ENCODE measurements at places on chromosomes 5 and 9.

- no peak for DNase-seq
Measured at GRCh38 chr5:124669956-124670721, 76.3 kb downstream of the ZNF608 start.

GRCh38 chr9:4167728-4168127 is 132.1 kb downstream of the GLIS3 start:
- DNase-seq = no peak

DNA sequence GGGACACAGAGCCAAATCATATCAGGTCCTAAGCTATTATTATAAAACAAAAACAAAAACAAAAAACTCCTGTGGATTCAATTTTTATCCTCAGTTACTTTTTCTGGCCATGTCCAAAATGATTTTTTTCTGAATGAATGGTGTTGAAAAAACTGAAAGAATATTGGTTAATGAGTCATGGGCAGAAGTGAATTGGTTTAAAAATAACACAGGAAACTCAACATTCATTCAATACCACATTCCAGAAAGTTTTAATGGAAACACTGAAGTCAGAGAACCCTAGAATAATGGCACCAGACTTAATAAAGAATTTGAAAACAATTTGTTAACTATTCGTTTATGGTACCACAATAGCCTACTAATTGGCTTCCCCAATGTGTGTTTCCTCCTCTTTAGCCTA is 102.4 kb upstream of the CDH9 start:
- no peak for DNase-seq

DNA sequence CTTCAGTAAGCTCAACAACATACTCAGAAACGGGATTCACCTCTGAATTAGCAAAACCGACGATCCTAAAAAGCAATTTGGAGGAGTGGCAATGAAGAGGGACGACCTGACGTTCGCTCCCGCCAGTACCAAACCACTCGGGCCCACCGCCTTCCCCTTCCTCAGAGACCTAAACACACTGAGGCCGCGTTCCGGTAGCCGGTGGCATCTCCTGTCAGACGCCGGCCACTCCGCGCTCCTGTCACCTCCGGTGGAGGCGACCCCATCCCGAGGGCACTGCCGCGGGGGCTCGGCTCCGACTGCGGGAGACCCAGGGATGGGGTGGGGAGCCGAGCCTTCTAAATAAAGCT is 617 bp downstream of the PPP6C start:
- no peak for DNase-seq

GRCh38 chr5:15320871-15321270 is 179.1 kb upstream of the FBXL7 start:
- no peak for DNase-seq

DNA sequence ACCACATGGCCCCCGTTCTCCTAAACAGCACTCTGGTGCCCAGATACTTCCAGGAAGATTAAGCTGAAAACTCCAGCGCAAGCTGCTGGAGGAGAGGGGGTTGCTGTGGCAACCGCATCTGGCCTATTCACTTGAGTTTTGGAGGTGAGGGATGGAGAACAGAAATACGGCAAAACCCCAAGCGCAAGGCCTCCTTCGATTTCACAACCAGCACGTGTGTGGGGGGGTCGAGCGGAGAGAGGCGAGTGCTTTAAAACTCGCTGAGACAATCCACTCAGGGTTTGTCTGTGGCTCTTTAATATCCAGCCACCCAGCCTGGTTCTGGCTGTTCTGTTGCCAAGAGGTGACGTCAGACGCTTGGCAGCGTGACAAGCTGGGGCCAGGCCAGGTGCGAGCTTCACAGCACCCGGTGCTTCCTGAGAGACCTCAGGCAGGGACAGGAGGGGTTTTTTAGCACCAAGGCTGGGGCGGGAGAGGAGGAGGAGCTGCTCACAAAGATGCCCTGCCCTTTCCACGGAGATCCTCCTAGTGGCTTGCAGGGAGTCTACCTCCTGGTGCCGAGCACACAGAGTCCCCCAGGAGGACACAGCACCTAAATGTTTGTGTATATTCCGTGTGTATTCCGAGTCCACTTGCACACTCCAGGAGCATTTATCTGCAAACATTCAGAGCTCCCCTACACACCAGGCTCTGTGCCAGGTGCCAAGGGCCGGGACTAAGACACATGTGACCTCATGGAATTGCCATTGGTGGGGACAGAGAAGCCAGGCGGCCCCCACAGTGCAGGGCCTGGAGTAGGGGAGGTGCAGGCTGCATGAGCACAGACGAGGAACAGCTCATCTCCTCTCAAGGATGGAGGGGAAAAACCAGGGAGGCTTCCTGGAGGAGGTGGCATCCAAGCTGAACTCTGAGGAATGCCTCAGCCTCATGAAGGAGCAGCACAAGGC is 194.6 kb downstream of the OLFM1 start:
- DNase-seq = peak; percentile 76

GRCh38 chr5:120354126-120354525 is 110.0 kb upstream of the PRR16 start:
- no peak for DNase-seq

GRCh38 chr9:107228496-107229039 is 54.5 kb upstream of the RAD23B start:
- DNase-seq = no peak

- DNase-seq = no peak
Measured at GRCh38 chr5:121919046-121919445, 42.7 kb upstream of the SRFBP1 start.

- no peak for DNase-seq
Measured at GRCh38 chr9:78590068-78590467, 293.1 kb downstream of the PSAT1 start.

DNA sequence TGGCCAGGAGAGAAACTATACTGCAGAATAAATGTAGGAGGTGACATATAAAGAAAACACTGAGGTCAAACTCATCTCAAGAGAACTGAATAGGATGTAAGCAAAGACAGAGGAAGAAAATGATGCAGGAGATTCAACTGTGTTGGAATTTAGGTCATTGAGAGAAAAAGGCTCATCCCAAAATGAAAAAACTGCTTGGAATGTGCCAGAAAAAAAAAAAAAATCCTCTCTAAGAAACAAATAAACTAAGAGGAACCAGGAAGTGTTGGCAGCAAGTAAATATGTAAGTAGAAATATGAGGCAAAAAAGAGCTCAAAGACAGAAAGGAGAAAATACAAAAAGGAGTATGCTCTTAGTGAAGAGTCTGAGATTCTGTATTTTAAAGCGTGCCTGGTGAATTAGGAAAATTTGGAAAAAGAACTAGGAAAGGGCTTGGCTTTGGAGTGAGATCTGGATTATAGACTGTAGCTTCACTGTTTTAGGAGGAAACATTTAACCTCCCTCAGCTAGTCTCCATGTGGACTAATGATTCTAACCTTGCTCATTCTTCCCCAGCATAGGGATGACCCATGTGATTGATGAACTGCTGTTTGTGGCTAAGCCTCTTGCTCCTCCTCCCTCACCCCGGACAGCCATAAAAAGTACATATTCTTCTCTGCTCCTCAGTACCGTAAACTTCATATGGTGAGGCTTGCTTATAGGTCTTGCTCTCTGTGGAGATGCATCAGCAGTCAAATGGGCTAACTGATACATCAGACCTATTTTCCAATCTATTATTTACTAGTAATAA is 185.6 kb upstream of the POU5F2 start:
- no peak for DNase-seq

DNA sequence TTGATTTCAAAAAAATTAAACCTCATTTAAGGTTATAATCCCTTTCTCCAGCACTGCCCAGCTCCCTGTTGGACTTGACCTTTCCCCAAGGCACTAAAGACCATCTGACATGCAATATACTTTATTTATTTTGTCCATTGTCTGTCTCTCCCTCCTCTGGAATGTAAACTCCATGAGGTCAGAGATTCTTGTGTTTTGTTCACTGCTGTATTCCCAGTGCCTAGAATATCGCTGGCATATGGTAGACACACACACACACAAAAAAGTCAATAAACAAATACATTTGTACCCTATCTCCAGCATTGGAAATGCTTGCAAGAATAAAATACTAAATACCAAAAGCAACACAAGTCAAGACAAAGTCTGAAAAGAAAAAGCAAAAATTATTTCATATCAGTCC is 17.3 kb upstream of the ARSB start:
- DNase-seq = no peak

DNA sequence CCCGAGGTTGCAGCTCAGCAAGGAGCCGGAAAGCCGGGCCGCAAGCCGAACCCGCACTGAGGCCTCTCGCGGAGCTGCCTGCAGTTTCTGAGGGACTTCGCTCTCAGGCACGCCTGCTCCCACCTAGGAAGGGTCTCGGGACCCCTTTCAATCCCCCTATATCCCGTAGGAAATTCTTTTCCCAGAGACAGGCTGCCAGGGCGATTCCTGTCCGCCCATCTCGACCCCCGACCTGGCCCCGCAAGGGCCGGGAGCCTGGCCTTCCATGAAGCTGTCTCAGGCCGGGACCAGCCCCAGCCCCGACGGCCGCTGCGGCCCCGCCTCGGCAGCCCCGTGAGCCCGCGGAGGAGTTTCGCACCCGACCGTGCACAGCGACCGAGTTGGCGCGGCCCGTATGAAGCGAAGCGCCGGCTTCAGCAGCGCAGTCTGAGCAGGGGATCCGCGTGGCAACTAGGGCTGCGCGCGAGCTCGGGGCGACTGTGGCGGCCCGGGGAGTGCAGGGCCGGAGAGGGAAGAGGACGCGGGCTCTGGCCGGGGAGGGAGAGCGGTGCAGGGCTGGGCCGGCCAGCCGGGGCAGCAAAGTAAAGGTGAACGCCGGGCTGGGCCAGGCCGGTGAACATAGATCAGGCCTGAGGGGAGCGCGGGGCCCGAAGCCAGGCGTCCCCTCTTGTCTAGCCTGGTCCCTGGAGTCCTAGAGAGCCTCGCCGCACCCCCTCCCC is 977 bp upstream of the PRDM12 start:
- DNase-seq = no peak

DNA sequence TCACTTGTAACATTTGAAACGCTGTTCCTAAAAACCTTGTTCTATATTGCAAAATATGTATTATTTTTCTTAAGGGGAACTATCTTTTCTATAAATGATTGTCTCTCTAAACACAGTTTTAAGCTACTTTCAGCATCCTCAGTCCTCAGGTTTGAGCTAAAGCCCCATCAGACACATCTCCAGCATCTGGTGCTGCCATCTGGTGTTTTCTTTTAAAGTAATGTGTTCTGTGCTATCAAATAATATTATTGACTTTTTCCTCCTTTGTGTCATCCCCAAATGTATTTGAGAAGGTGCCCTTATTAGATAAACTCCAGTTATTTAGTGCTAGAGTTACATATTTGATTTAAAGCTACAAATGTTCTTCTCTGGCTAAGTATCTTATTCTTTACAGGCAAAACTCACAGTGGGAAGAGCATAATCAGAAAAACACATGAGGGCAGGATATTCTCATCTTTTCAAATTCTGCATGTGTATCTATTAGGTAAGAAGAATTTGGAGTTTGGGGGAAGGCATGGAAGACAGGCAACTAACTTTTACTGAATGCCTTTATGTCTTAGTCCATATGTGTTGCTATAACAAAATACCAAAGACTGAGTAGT is 27.5 kb downstream of the ZNF474 start:
- no peak for DNase-seq

DNA sequence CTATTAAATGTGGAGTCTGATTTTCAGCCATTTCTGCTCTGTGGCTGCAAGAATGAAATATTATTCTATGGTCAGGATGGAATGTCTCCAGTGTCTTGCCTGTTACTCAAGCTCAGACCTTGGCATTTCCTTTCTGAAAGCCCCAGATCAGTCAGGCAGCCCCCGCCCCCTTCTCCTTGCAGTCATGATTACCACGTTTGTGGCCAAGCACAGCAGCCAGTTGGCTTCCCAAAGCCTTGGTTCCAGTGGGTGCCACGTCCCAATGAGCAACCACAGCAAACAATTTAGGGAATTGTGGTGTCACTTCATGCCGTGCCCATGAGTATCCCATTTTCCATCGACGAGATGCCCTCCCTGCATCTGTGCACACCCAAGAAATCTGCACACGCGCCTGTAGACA is 9.7 kb upstream of the OBP2A start:
- DNase-seq = no peak

- no peak for DNase-seq
Measured at GRCh38 chr5:128262911-128263310, 179.3 kb downstream of the SLC12A2 start.

DNA sequence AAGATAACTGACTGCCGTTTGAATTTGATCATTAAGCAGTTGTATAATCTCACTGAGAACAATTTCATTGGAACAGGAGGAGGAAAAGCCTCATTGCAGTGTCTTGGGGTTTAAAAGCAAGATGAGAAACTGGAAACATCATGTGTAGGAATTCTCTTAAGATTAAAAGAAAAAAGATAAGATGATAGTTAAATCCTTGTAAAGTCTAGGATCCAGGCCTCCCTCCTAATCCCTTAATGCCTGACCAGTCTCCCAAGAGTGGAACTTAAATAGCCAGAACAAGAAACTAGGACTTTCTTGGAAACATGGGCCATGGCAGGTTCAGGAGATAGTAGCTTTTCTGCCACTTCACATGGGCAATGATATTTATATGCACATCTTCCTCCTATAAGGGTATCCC is 37.0 kb upstream of the LRRC19 start:
- no peak for DNase-seq

- no peak for DNase-seq
Measured at GRCh38 chr5:35908814-35909213, 29.6 kb downstream of the CAPSL start.

DNA sequence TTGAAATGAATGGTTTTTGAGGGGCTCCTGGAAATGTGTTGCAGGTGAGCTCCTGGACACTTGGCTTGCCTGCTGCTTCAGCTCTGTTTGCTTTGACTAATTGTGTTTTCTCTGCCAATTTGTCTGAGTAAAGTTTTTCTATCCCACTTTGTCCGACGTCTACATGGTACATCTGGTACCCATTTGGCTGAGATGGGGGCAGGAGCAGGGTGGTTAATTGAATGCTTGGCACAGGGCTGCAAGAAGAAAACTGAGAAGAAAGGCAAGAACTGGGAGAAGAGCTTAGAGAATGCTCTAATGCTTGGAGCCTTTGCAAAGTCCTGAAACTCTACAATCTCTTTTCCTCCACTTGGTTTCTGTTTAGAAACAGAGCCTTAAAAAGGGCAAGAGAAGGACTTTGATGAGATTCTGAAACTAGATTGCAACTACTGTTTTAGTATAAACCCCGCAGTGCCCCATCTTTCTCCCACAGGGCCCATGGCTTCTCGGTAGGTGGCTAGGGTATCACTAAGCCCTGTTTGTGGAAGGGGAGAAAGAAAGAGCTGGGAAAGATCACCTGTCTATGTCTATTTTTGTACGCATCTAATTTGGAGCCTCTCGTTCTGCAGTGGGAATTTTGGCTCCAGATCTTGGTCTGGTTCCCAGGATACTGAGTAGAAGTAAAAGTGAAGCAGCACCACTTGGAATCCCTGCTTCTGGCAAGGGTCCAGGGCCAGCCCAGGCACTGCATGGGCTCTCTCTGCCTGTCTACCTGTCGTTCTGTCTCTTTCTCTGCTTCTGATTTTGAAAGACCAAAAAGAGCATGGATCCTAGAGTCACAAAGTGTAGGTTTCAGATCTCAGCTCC is 214.4 kb downstream of the SEMA6A start:
- no peak for DNase-seq

DNA sequence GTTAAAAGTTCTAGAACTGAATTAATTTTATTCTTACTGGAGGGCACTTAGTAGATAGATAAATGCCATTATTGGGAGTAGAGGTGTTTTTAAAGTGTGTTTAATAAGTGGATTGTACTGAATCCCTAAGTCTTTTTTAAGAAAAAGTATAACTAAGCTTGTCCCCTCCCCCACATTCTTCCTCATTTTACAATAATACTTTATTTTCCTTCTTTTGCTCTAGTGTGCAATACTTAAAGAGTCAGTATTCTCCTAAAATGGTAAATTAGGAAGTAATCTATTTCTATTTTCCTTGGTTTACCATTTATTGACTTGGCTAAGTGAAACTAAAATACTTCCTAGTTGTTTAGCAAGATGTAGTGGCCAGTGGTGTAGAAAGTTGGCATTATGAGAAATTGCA is 11.6 kb downstream of the UBLCP1 start:
- DNase-seq = no peak

Measured in mesothelial cell of epicardium (in vitro differentiated cells).